ENCODE measurements at places on chromosomes 11 and 22.

GRCh38 chr11:32154275-32154674 is 63.4 kb downstream of the RCN1 start:
- no peak for DNase-seq

- peak; percentile 53 for DNase-seq
These were observed 35.3 kb upstream of the KCNJ11 start for GRCh38 chr11:17423533-17424310.

GRCh38 chr11:122105044-122105758 is 10.8 kb downstream of the BLID start:
- peak; percentile 59 for DNase-seq

GRCh38 chr22:47657224-47657623 is 894.8 kb downstream of the TBC1D22A start:
- no peak for DNase-seq

All from nucleus accumbens (tissue), 56 donors.